ENCODE measurements at places on chromosomes 4 and X.
A peak's percentile ranks its signal among the peaks of the same experiment; 100 is the strongest.

- DNase-seq, result no peak
These were observed 93.3 kb downstream of the TMEM47 start for GRCh38 chrX:34563804-34564203.

GRCh38 chr4:147325571-147325981 is 155.3 kb upstream of the EDNRA start:
- DNase-seq, result no peak

DNA sequence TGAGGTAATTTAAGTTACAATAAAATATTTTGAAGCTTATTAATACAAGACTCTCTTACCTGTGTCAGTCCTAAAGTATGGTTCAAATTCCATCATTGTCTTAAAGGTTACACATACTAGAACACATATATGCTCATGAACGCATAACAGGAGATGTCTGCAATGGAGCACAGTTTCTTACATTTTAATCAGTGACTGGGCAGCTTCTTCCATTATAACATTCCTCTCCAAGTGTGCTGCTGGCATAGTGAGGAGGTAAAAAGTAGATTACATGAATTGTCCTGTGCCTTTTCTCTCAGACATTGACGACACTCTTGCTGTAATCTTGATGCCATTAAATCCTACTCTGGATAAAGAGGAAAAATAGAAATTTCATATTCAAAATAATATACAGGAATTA is 40.8 kb upstream of the GRID2 start:
- DNase-seq, result no peak

- no peak for DNase-seq
These were observed 559.6 kb downstream of the ARAP2 start for GRCh38 chr4:35684755-35685154.

DNA sequence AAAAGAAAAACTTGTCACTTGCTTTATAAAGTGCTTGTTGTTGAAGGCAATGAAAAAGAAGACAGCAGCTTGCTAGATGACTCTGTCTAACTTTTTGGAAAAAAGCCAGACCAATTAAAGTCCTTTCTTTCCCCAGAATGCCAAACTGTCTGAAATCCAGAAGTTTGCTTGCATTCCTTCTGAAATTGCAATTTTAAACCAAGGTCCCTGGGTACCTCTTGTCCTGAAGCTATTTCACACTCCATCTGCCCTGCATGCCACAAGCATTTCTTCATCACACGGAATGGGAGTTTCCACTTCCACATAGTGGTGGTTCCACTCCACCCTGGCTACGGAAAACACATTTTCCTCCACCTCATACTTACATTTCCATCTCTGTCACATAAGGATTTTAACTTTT is 101.0 kb downstream of the PAPSS1 start:
- no peak for DNase-seq

DNA sequence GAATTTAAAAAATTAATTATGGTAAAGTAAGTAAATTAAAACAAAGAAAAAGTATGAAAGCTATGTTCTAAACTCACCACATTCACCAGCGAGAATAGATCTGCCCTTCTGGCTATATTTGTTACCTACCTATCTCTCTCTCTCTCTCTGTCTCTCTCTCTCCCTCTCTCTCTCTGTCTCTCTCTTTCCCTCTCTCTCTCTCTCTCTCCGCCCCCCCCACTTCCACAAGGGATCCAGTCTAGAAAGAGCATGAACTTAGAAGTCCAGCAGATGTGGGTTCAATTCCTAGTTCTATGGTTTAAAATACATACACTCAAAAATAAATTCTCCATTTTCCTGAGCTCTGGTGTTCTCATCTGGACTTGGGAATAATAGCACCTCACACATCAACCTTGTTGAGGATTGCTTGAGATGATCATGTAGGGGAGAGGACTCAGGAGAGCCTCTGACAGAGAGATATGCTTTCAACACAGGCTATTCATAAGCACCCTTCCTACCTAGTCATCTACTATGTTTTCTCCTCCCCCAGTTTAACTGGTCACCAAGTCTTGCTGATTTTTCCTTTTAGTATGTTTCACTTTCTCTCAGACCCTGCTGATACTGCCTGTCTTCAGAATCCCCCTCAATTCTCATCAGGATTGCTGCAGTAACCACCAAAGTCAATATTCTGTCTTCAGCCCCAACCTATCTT is 64.7 kb downstream of the SLC7A11 start:
- no peak for DNase-seq

DNA sequence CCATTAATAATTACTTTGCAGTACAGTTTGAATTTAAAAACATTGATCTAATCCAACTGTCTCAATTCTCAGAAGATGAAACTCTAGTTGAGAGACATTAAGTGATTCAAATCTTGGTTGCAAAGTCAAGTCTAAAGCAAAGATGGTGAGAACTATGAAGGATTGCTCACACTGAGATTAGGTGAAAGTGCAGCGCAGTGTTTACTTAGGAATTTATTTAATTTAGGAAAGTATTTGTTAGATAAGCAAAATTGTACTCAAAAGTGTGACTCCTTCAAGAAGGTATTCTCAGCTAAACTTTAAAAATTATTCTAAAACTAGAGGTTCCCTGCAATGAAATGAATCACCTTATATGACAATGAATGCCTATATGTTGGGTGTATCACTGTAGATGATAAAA is 454.9 kb downstream of the PDGFC start:
- DNase-seq, result no peak

GRCh38 chr4:35538807-35539206 is 705.5 kb downstream of the ARAP2 start:
- DNase-seq, result no peak

- peak; percentile 36 for DNase-seq
These were observed 979 bp downstream of the EFNB1 start for GRCh38 chrX:68829582-68830418.

DNA sequence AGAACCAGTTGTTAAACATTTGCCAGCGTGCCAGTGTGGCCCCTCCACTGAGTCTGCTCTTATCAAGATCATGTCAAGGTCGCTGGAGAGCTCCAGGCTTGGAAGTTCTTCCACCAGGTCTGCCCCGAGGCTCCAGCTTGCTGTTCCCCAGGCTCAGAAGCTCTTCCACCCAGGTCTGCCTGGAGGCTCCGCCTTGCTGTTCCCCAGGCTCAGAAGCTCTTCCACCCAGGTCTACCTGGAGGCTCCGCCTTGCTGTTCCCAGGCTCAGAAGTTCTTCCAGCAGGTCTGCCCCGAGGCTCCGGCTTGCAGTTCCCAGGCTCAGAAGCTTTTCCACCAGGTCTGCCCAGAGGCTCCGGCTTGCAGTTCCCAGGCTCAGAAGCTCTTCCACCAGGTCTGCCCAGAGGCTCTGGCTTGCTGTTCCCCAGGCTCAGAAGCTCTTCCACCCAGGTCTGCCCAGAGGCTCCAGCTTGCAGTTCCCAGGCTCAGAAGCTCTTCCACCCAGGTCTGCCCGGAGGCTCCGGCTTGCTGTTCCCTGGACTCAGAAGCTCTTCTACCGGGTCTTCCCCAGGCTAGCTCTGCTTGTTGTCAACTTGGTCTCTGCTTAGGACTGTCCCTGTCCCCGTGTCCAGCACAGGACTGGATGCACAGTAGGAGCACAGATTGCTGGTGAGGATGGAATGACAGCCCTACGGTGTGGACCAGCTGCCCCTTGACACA is 54.4 kb downstream of the HMX1 start:
- no peak for DNase-seq

- DNase-seq, result no peak
These were observed 173.6 kb downstream of the RAP1GDS1 start for GRCh38 chr4:98434816-98435215.

GRCh38 chrX:6904156-6904555 is 243.4 kb upstream of the STS start:
- DNase-seq, result no peak

GRCh38 chr4:37219242-37219641 is 25.3 kb upstream of the NWD2 start:
- no peak for DNase-seq

DNA sequence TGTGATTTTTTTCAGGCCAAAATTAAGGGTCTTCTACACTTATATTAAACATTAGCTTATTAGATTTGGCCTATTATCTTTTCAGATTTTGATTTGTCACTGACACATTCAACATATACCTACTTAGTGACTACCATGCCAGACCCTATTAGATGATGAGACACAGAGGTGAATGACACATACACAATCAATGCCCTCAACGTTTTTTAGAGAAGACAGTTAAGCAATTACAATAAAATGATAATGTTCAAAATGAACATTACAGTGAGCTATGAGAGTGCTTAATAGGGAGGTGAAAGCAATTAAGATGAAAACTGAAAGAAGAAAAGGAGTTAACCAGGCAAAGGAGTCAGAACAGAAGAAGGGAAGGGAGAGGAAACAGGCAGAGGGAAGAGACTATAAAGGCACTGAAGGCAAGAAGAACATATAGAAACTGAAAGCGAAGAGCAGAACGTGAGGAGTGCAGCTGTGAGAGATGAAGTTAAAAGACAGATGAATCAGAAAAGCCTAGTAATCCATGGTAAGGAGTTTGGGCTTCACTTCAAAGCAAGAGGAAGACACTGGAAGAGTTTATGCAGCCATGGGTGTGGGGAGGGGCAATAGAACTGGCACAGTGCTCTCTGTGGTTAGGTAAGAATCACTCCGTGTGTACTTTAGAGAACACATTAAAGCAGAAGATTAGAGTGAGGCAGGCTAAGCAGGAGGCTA is 119.0 kb downstream of the REELD1 start:
- no peak for DNase-seq

- DNase-seq, result no peak
These were observed 198.7 kb downstream of the GPAT3 start for GRCh38 chr4:83734576-83734975.

DNA sequence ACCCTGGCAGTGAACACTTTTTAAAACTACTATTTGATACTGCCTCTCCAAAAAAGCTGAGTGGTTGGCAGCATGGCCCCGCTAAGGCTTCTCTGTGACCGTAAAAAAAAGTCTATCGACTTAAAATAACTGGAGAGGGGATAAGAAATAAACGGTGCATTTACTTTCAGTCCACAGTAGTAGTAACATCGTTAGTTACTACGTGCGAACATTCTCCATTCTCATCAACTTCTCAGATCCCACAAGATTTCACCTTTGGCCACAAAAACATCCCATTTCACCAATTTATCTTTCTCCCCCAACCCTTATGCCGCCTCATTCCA is 524 bp upstream of the EXOSC9 start:
- DNase-seq, result no peak

DNA sequence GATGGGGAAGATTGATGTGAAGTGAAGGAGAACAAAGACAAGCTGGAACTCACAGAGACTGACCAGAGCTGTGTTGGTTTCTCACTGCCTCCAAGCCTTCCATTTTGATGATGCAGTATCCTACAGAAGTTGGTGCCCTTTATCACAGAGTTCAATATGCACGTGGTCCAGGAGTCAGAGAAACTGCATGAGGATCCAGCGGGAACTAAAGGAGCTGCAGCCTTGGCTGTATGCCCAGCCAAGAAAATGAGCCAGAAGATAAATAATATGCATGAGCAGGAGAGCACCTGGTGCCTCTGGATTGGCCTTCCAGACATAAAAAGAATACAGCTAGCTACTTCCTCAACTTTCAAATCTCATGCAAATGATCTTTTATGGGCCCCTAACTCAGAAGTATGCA is 44.3 kb upstream of the DCLK2 start:
- no peak for DNase-seq

DNA sequence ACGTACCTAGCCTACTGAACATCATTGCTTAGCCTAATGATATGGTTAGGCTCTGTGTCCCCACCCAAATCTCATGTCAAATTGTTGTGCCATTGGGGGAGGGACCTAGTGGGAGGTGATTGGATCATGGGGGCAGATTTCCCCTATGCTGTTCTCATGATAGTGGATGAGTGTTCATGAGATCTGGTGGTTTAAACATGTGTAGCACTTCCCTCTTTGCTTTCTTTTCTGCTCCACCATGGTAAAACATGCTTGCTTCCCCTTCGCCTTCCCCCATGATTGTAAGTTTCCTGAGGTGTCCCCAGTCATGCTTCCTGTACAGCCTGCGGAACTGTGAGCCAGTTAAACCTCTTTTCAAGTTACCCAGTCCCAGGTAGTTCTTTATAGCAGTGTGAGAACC is 102.6 kb downstream of the RAPGEF2 start:
- DNase-seq, result no peak

GRCh38 chr4:170229006-170229405 is 139.2 kb upstream of the AADAT start:
- no peak for DNase-seq

- no peak for DNase-seq
These were observed 1051.7 kb downstream of the C4orf33 start for GRCh38 chr4:130147641-130148040.

DNA sequence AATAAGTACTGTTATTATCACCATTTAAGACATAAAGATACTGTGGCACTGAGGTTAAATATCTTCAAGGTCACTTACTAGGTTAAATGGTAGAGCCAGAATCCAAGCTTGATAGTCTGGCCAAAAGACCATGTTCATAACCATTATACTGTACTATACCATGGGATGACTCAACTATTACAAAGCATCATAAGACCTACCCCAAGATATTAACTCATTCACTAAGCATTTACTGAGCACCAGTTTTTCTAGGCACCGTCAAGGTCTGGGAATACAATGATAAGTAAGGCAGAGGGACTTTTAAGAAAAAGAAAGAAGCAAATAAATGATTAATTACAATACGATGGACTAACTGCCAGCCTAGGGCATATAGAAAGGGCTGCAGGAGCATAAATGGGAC is 95.5 kb upstream of the KCTD8 start:
- no peak for DNase-seq

DNA sequence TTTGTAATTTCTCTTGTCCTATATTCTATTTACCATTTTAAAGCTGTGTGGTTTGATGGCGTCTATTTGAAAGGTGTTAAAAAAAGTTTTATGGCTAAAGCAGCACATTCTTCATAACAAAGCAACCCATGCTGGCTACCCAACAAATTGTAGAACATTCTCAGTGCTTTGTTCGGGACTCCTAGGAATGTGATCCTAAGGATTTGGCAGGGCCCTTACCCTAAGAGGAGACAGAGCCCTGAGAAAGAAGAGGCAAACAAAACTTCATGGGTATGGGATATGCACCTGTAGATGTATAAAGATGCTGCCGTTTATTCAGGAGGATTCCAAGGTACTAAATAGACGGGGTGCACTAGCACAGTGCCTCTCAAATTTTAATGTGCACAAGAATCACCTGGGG is 370.8 kb upstream of the DIPK2B start:
- no peak for DNase-seq

DNA sequence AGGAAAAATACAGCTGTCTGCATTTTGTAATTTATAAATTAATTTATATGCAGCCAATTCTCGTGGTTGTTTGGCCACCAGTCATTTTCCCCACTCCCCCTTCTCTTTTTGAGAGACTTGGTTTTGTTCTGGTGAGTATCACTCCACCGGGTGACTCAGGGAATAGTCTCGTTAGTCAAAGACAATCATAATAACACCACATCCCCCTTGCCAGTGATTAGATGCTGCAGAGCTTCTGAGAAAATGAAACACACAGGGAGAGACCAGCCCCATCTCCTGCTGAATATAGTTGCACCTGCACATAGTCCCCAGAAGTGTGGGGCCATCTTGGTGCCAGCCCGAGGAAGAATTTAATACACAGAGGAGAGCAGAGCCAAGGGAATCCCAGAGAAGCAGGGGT is 8.0 kb upstream of the FNIP2 start:
- DNase-seq, result no peak
